ENCODE measurements at places on chromosomes 11 and 22.

GRCh38 chr11:111598559-111598958, 3.7 kb upstream of the SIK2 start:
- DNase-seq, result no peak

DNA sequence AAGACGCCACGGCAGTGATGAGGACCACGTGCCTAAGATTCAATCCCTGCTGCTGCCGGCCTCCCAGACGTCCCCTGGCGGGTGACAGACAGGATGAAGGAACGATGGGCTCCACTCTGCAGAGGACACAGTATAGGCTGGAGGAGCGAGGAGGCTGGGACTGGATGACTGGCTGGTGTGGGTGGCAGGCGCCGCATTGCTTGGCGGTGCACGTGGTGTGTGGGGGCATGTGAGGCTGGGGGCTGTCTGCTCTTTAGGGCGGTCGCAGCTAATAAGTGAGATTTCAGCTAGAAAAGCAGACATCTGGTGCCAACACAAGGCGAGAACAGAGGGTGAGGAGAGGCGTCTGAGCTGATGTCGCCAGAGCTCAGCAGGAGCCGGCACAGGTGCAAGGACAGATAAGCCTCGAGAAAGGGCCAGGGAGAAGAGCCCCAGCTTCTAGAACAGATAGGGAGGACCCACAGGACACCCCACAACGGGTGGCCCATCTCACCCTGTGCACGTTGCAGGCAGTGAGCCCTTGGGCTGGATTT, 33.2 kb downstream of the TSPAN4 start:
- DNase-seq, result no peak

- no peak for DNase-seq
Measured at GRCh38 chr22:37080438-37080837, 28.9 kb downstream of the KCTD17 start.

- DNase-seq, result no peak
Measured at GRCh38 chr11:94525546-94526324, 13.5 kb downstream of the C11orf97 start.

DNA sequence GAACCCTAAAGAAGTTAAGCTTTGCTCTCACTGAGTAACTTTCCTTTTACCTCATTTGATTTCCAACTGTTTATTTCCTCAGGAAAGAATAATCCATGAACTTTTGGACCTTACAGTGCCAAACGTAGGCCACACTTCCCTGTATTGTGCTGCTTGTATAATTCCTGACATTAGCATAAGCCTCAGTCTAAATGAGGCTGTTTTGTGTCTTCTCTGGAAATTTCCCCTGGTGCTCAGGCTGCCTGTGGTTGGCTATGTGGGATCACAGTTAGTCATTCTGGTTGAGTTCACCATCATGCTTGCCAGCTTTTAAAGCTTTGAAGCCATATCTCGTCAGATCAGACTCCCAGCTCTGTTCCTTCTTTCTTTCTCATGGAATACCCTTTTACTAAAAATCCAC, 107.0 kb downstream of the FAM76B start:
- DNase-seq, result no peak

DNA sequence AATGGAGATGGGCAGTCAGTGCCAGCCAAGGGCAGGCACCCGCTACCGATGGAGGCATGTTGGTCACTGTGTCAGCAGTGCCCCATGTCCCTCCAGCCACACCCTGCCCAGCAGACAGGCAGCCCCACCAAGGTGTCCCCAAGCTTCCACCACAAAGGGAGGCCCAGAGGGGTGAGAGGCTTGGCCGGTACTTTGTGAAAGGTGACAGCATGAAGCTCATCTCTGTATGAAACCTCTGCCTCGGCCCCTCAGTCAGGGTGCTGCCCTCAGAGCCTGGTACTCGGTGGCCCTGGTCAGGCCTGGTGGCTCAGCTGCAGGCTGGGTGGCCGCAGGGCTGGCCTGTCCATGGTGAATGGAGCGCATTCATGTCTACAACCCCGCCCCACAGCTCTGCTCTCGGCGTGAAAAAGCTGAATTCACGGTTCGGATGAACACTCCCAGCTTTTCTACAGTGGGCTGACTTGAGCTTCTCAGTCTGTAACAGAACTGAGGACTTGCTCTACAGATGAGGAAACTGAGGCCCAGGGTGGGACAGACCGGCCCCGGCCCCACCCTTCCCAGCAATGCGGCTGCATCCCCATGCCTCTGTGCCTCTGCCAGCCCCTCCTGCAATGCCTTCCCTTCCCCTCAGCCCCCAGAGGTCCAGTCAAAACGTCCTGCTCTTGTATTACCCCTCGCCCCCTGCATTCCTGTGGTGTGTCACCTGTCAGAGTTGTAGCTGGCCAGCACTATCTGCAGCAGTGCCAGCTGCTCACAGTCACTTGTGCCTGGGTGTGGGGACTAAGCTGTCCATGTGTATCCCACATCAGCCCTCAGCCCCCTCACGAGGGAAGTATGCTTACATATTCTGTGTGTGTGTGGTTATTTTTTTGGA, 27.7 kb downstream of the RSPH14 start:
- no peak for DNase-seq

GRCh38 chr11:14422052-14422813, 63.2 kb upstream of the RRAS2 start:
- DNase-seq, result no peak

- no peak for DNase-seq
Measured at GRCh38 chr11:134332189-134332631, 422 bp downstream of the GLB1L2 start.

DNA sequence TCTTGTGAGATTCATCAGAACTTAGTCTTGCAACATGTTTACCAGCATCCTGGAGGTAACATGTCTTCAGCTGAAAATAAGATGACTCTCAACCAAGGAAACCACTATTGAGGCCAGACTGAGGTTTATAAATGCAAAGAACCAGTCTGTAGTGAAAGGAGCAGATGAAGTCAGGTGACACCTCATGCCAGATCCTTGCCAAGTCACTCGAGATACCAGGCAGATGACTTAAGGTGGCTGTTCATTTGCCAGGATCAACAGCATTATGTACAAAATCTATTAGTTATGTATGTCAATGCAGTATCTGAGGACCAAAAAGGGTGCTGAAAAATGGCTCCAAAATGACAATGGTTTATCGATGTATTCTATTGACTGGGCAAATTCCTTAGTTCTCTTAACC, 100.0 kb upstream of the SOX6 start:
- DNase-seq, result no peak

DNA sequence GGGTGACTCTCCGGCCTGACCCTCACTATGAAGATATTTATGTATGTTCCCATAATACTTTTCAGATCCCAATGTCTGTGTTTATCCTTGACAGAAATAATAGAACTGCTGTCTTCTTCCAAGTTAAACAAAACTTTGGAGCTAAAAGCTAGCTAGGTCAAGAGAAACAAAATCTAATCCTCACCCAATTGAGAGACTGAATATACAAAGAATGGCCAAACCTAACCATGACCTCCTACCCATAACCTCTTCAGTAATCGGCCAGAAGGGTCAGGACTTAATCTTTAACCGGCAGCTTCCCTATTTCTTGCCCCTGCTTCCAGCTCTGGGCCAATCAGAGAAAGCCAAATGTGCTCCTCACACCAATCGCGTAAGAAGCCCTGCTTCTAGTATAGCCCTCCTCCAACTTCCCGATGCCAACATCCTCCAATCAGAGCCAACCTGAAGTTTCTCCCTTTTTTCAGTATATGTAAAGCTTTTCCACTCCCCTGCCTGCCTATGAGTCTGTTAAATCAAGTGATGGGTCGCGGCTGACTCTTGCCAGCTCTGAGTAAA, 1.7 kb upstream of the DDX6 start:
- peak; percentile 69 for DNase-seq

DNA sequence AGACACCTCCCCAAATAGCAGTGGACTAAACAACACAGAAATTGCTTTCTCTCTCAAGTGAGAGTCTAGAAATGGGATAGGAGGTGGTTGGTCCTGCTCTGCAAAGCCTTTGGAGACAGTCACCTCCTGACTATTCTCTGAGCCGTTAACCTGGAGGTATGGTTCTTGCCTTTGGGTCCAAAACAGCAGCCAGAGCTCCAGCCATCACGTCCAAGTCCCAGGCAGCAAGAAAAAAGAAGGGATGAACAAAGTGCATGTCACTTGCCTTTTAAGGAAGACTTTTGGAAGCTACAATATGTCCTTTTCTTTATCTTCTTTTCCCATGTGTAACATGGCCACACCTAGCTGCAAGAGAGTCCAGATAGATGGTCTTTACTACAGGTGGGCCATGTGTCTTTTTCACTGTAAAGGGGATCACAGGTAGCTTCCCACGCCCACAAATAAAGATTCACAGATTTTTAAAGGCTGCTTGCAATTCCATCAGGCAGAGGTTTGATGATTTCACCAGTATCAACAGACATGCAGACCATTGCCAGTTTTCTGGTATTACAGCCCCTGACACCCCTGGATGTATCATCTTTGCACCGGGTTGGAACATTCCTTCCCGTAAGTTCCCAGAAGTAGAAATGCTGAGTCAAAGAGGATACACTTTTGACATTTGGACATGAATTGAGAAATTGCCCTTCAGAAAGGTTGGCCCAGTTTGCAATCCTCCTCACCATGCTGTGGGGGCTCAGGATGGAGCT, 66.0 kb downstream of the MYEOV start:
- DNase-seq, result no peak

DNA sequence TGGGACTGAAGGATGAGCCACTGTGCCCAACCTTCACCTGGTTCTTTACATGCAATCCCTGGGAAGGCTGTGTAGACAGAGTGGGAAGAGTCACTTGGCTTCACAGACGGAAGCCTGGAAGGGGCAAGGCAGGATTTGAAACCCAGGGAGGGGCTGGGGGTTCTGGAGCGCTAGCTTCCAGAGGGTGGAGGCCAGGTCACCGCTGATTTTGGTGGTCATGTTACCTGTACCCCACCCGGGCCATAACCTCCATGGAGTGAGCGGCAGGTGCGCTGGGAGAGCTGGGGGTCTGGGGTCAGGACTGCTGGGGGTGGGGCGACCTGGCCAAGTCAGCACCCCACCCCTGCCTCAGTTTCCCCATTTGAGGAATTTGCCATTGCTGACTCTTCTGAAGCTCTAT, 38.3 kb downstream of the PDGFB start:
- no peak for DNase-seq

GRCh38 chr11:8640267-8640906, 42.1 kb downstream of the TRIM66 start:
- no peak for DNase-seq

DNA sequence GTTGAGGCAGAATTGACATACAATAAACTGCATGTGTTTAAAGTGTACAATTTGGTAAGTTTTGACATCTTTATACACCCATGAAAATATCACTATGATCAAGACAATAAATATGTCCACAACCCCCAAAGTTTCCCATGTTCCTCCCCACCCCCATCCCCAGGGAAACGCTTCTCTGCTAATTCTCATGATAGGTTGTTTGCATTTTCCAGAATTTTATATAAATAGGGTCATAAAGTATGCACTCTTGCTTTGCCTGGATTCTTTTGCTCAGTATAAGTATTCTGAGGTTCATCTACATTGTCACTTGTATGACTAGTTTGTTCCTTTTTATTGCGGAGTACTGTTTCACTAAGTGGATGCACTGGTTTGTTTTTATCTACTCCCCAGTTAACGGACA, 35.6 kb downstream of the MYEOV start:
- no peak for DNase-seq

- no peak for DNase-seq
Measured at GRCh38 chr11:57802411-57802810, 40.8 kb downstream of the CTNND1 start.

DNA sequence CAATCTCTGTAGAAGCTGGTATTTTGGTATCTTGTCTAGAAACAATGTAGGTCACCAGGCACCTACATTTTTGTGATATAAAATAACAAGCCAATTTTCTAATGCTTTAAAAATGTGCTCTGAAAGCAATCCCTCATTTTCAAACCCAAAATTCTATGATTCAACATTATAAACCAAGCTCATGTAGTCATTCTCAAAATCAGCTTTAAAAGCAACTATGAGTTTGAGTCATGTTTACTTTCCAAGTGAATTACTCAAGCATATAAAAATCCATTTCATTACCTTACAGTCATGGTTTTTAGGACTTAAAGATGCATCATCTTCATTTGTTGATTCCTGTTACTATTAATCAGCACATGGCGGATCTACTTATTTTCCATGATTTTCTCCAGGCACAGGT, 216.4 kb downstream of the GRM5 start:
- DNase-seq, result no peak

GRCh38 chr11:7690648-7691047, 15.6 kb downstream of the OVCH2 start:
- DNase-seq, result no peak

DNA sequence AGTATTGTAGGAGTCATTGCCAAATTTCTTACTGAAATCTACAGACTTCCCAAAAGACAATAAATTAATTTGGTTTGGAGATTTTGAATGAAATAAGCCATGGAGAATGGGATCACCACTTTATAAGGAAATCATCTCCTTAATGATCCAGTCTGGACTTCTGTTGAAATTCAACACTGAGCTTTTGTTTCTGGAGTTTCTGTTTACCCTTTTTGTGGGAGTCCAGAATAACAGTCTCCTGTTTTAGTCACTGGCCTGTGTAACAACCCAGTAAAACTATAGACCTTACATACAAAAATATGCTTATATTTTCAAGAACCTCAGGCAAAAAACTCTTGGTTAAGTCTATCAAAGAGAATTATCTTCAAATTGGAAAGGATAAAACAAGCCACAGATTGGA, 321.7 kb upstream of the PLET1 start:
- no peak for DNase-seq

DNA sequence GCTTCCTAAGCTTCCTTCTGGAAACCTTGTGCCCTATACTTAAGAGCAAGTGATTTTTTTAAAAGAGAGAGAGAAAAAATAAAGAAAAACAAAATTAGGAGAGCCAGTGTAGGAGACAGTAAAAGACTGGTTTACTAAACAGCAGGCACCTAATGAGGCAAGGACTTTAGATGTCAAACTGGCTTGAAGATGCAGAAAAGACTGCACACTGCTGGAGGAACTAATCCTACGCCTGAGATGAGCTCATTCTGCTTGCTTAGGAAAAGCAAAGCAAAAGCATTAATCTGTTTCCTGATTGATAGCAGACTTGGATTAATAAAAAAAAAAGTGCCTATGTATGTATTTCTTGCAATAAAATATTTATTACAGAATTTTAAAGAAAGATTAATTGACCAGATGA, 113.6 kb upstream of the SEZ6L start:
- DNase-seq, result no peak

DNA sequence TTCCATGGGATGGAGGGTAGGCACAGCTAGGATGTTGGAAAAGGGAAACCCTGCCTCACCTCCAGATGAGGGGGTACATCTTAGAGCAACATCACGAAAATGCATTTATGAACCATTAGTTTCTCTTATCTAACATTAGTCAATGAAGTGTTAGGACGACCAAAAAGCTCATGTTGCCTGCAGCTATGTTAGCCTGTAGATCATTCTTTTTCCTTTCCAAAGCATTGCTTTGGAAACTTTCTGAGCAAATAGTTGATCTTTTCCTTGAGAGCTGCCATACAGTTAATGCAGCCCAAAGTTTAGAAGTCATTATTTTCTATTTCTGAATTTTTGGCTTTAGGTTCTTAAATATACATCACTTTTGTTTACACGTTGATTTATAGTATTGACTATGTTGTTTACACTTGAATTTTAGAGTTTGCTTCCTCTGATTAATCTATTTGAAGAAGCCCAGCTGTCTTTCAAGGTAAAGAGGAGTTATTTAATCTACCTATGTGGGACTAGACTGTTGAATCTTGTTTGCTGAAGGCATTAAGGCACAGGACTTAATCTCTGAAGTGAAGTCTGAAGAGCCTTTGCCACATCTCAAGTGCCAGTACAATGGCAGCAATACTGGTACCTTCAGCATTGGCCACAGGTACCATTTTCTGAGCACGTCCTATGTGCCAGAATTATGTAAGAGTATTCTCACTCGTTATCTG, 11.0 kb downstream of the POU2AF3 start:
- DNase-seq, result no peak

GRCh38 chr11:128316541-128317227, 270.7 kb downstream of the ETS1 start:
- DNase-seq, result no peak
